ENCODE measurements at places on chromosomes 6 and 20. TPM values are rescaled to one million over a fixed set of nuclear protein-coding genes. Genes with fewer than 3 reads are reported as not detected.

DNA sequence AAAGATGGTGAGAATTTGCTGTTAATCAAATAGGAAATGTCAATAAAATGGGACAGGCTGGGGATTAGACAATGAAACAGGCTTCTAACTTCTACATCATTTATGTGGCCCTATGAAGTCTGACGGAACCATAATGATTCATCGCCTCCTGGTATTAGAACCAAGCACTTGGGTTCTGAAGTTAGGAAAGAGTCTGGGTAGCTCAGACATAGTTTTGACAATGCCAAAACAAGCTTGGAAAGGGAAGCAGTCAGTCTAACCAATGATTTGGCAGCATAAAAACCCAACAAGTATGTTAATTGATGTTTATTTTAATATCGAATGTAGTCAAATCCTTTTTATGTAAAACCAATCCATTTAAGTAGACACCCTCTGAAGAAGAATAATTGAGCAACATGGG lies 160.8 kb upstream of the RSPO3 start:
- no peaks in the 10 kb centered on the region for H3K4me1 ChIP-seq
- H3K27me3 ChIP-seq = no peaks in the 10 kb centered on the region
- H3K27ac ChIP-seq = no peak overlapping the region
- H3K4me3 ChIP-seq = no peak overlapping the region
- no peak for DNase-seq

- H3K27ac ChIP-seq = no peak overlapping the region
- no peaks in the 10 kb centered on the region for H3K36me3 ChIP-seq
- no peaks in the 10 kb centered on the region for H3K4me1 ChIP-seq
- H3K27me3 ChIP-seq = no peaks in the 10 kb centered on the region
- H3K4me3 ChIP-seq = no peak overlapping the region
These were observed 16.1 kb upstream of the PLG start for GRCh38 chr6:160685762-160686450.

DNA sequence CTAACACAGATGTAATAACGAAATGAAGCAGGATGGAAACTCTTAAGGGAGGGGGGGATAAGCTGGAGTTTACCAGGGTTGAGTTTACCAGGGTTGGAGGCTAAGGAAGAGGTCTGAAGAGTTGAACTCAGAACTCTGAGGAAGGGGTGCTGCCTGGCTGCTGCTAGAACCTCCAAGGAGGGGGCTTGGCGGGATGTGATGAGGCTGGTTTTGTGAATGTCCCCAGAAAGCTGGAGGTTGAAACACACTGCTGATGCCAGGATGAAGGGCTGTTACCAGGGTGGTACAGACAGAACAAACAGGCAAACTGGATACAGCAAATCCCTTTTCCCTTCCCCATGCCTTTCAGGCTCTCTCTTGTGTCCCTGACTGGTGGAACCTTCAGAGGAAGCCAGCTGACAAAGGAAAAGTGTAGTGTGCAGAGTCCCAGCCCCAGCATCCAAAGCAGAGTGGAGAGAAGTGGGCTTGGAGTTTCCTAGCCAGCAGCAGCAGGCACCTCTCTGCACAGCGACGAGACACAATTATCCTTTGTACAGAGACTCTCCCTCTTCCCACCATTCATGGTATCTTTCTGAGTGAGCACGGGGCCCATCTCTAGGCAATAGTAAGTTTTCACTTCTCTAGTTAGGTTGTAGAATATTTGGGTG lies 23.7 kb downstream of the UBE2V1 start:
- H3K36me3 ChIP-seq = peaks cover 49% of the 10 kb centered on the region
- H3K4me1 ChIP-seq = peaks cover 15% of the 10 kb centered on the region
- H3K4me3 ChIP-seq = no peak overlapping the region
- no peak overlapping the region for H3K27ac ChIP-seq

GRCh38 chr20:1225263-1225782 lies 521 bp upstream of the RAD21L1 start:
- no peak for DNase-seq
- peak overlapping the region; percentile 42 for H3K4me3 ChIP-seq
- peaks cover 19% of the 10 kb centered on the region for H3K4me1 ChIP-seq
- no peaks in the 10 kb centered on the region for H3K36me3 ChIP-seq
- peaks cover 47% of the 10 kb centered on the region for H3K27me3 ChIP-seq

GRCh38 chr20:43839793-43840199 lies 74.9 kb upstream of the TOX2 start:
- no peak overlapping the region for H3K4me3 ChIP-seq
- H3K27me3 ChIP-seq = no peaks in the 10 kb centered on the region
- no peak overlapping the region for H3K27ac ChIP-seq
- no peaks in the 10 kb centered on the region for H3K36me3 ChIP-seq

GRCh38 chr6:137666202-137666774 lies 172.1 kb upstream of the OLIG3 start:
- no peaks in the 10 kb centered on the region for H3K27me3 ChIP-seq
- no peaks in the 10 kb centered on the region for H3K36me3 ChIP-seq
- no peak overlapping the region for H3K27ac ChIP-seq
- no peak for DNase-seq
- no peaks in the 10 kb centered on the region for H3K4me1 ChIP-seq

DNA sequence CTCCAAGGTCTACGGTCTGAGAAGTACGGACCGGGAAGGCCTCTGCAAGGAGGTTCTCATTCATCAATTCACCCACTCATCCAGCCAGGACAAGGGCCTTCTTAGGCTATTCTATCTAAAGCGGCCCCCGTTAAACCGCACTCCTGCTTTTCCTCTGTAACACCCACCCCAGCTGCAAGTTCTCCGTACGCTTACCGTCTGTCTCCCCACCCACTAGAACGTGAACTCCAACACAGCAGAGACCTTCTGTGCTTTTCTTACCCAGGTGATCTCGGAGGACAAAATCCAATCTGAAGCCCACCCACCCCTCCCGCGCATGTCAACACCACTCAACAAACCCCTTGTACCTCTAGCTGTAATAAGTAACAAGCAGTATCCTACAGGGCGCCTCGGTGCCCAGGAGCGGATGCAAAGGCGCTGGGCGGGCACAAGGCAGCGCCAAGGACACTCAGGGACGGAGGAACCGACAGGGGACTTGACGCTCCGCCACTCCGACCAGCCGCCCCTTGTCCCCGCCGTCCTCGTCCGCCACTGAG lies 351 bp downstream of the AURKA start:
- H3K36me3 ChIP-seq = peaks cover 37% of the 10 kb centered on the region
- peak overlapping the region; percentile 72 for H3K4me3 ChIP-seq
- no peaks in the 10 kb centered on the region for H3K27me3 ChIP-seq
- no peak for DNase-seq
- H3K4me1 ChIP-seq = peaks cover 39% of the 10 kb centered on the region

DNA sequence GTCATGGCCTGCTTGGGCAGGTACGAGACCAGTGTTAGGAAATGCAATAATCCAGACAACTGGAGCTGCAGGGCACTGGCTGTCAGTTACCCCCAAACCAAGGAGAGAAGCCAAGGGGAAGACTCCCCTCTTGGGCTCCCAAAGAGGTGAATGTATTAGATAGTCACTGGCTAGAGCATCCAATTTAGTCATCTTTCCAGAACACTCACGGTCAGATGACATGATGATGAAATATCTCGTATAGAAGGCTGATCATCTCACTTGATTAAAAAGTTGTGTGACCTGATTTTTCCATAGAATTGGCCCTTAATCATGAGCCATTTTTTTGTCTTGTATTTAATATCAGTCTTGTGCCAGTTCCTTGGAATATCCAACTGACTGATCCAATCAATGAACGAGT lies 40.7 kb downstream of the SLC22A3 start:
- H3K27ac ChIP-seq = no peak overlapping the region
- no peaks in the 10 kb centered on the region for H3K27me3 ChIP-seq
- peaks cover 30% of the 10 kb centered on the region for H3K4me1 ChIP-seq

DNA sequence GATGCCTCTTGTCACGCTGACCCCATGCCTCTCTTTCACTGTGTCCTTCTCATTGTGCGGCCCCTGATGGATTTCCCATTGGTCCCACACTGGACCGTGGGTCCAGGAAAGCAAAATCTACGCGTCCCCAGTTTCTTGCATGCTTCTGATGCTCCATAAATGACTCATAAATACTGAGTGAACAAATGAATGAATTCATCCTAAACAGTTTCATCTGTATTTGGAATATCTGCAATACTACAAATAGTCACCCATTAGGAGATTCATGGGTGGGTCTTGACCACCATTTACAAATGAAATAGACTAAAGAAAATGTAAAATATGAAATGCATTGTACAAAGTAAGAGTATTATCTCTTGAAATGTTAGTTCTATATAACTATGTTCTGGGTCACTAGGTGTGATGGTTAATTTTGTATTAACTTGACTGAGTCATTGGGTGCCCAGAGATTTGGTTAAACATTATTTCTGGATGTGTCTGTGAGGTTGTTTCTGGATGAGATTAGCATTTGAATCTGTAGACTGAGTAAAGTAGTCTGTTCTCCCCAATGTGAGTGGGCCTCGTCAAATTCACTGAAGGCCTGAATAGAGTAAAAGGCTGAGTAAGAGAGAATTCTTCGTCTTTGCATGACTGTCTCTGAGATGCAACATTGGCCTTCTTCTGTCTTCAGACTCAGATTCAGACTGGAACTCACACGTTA lies 448.7 kb downstream of the PREX1 start:
- no peak for DNase-seq
- H3K27me3 ChIP-seq = no peaks in the 10 kb centered on the region

GRCh38 chr6:35179901-35180535 lies 33.7 kb upstream of the SCUBE3 start:
- H3K4me1 ChIP-seq = peaks cover 24% of the 10 kb centered on the region
- H3K4me3 ChIP-seq = no peak overlapping the region
- no peak overlapping the region for H3K27ac ChIP-seq
- H3K27me3 ChIP-seq = no peaks in the 10 kb centered on the region
- H3K36me3 ChIP-seq = no peaks in the 10 kb centered on the region
- no peak for DNase-seq

- DNase-seq = no peak
- no peaks in the 10 kb centered on the region for H3K27me3 ChIP-seq
- H3K27ac ChIP-seq = peak overlapping the region; percentile 93
These were observed 1.4 kb downstream of the CUTA start for GRCh38 chr6:33416386-33417127.

- H3K27ac ChIP-seq = no peak overlapping the region
- H3K4me1 ChIP-seq = no peaks in the 10 kb centered on the region
- H3K4me3 ChIP-seq = no peak overlapping the region
These were observed 70.5 kb upstream of the NKAIN2 start for GRCh38 chr6:123733180-123733579.

- H3K4me1 ChIP-seq = peaks cover 6% of the 10 kb centered on the region
- H3K27me3 ChIP-seq = no peaks in the 10 kb centered on the region
- H3K27ac ChIP-seq = no peak overlapping the region
- no peak overlapping the region for H3K4me3 ChIP-seq
- no peak for DNase-seq
These were observed 5.4 kb downstream of the RAMACL start for GRCh38 chr6:166581091-166581511.

GRCh38 chr6:13638626-13639025 lies 23.5 kb downstream of the NOL7 start:
- no peaks in the 10 kb centered on the region for H3K27me3 ChIP-seq
- H3K4me1 ChIP-seq = no peaks in the 10 kb centered on the region
- peaks cover 66% of the 10 kb centered on the region for H3K36me3 ChIP-seq

DNA sequence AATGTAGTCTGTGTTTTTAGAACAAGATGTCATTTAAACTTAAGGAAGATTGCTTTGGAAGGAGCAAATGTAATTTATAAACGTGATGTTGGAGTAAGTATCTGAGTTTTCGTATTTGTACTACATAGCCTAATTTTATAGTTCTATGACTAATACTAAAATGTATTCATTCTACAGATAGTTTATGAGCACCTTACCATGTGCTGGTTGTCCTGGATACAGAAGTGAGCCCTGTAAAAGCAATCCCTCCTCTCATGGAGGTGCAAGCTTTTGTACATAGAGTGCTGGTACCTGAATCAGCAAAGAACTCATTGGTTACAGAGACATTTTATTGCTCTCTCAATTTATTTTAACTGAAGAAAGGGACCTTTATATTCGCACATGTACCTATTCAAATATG lies 27.1 kb downstream of the TBPL1 start:
- H3K27me3 ChIP-seq = no peaks in the 10 kb centered on the region

- H3K36me3 ChIP-seq = peaks cover 20% of the 10 kb centered on the region
- peak overlapping the region; percentile 83 for H3K4me3 ChIP-seq
- peak overlapping the region; percentile 86 for H3K27ac ChIP-seq
- no peaks in the 10 kb centered on the region for H3K27me3 ChIP-seq
- H3K4me1 ChIP-seq = peaks cover 7% of the 10 kb centered on the region
These were observed 527 bp downstream of the TOMM34 start for GRCh38 chr20:44959638-44960102.

Gene TMEM14C
- 92.7 TPM for total RNA-seq

Gene RAET1L
- total RNA-seq = not detected

Gene IL17F
- total RNA-seq = not detected

Gene FRK
- 10.7 TPM for total RNA-seq

Gene TPMT
- total RNA-seq = 9.3 TPM

Gene MCCD1
- not detected for total RNA-seq

Gene ZSCAN26
- 40.8 TPM for total RNA-seq

Gene HSPA1L
- total RNA-seq = not detected

Gene HAO1
- total RNA-seq = not detected

Gene VSTM2L
- 16.7 TPM for total RNA-seq

Gene FAM217A
- total RNA-seq = not detected

Gene CLVS2
- total RNA-seq = 59.8 TPM

All from stomach (tissue), 19 donors.